ENCODE measurements at places on chromosomes 2 and 18. TPM values are rescaled to one million over a fixed set of nuclear protein-coding genes. Genes with fewer than 3 reads are reported as not detected.

- DNase-seq = no peak
Measured at GRCh38 chr2:18467749-18468360, 92.6 kb downstream of the RDH14 start.

DNA sequence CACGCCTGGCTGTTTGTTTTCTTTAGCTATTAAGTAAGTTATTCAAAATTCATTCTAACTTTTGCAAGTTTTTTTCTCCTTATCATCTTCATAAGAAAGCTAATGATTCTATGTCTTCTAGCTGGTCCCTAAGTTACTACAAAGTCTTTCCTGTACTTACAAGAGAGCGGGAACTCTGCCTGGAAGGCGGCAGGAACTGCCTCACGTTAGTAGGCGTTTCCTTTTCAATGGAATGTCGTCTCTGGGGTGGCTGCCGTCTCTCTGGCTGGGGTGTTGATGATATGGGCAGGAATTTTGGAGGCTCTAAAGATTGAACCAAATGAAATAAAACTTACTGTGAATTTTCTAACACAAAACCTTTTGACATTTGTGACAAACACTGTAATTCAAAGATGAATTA is 55.5 kb downstream of the PRELID3A start:
- DNase-seq = no peak

- no peak for DNase-seq
Measured at GRCh38 chr2:101446869-101447268, 28.0 kb downstream of the RFX8 start.

- no peak for DNase-seq
Measured at GRCh38 chr2:101905746-101906336, 85.9 kb upstream of the IL1R2 start.

GRCh38 chr18:62729487-62730386 is 14.4 kb downstream of the PHLPP1 start:
- DNase-seq = no peak

DNA sequence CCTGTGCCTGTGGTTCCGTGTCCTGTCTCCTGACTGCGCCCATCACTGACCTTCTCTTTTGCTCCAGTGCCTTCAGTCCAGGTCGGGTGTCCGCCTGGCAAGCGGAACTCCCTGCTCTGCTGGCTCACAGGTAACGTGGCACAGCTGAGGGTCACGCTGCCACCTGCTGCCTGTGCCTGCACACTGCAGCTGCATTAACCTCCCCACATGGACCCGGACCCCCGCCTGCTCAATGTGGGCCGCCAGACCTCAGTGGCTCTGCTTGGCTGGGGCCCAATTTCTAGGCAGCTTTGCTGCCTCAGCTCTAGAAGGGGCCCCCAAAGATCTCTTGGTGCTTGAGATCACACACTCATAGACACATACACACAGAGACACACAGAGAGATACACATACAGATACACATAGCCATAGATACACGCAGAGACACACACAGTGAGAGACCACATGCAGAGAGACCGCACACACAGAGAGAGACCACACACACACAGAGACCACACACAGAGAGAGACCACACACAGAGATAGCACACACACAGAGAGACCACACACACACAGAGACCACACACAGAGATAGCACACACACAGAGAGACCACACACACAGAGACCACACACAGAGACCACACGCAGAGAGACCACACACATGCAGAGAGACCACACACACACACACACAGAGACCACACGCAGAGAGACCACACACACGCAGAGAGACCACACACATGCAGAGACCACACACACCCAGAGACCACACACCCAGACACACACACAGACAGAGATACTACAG is 14.9 kb upstream of the CNNM3 start:
- peak; percentile 86 for DNase-seq

DNA sequence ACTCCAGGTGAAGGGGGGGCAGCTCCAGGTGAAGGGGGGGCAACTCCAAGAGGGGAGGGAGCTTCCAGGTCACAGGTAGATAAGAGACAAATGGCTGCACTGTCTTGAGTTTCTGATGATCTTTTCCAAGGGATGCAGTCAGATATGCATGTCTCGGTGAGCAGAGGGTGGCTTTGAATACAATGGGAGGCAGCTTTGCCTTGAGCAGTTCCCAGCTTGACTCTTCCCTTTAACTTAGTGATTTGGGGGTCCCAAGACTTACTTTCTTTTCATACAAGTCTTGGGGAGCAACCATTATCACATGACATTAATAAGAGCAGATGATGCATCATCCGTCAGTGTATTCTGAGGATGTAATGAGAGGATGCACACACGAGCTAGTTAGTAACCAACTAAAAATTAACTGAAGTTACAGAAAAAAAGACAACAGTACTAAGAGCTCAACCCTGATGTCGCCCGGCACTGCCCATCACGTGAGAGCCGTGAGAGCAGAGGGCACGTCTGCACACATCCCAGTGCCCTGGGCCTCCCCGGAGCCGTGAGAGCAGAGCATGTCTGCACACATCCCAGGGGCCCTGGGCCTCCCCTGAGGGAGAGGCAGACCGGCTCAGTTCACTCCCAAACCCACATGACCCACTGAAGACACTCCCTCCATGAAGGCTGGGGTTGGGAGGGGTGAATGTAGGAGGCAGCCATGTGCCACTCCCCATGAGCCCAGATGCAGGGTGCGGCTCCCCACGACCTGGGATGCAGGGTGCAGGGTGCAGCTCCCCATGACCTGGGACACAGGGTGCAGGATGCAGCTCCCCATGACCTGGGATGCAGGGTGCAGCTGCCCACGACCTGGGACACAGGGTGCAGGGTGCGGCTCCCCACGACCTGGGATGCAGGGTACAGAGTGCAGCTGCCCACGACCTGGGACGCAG is 39.4 kb downstream of the PXDN start:
- DNase-seq = no peak

- DNase-seq = no peak
Measured at GRCh38 chr2:108029496-108029895, 43.2 kb downstream of the SLC5A7 start.

GRCh38 chr2:15189216-15189615 is 371.9 kb downstream of the NBAS start:
- DNase-seq = no peak

DNA sequence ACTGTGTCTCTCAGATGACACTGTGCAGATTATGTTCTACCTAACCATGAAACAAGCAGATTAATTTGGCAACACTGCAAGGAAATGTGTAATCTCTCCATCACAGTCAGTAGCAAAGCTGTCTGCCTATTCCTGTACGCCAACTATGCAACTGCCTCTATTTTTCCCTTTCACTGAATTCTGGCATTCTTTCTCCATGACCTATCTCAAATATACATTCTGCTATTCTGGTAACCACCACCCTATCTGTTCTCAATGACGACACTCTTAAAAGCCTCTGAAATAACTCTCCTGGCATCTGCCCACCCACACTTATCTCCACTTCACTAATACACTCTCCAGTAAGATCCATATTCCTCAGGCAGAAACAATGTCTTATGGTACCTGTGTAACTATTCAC is 78.7 kb downstream of the ABCA12 start:
- no peak for DNase-seq

DNA sequence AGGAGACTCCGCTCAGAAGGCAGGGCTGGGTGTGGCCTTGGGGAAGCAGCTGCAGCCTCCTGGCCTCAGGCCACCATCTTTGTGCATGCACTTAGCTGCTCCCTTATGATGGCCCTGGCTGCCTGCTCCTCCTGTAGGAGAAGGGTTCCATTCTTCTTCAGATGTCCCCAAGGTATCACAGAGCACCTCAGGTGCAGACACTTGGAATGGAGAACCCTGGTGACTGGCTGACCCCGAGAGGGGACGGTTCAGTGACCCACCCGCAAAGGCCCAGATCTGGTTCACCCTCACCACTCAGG is 9.6 kb downstream of the GPAT2 start:
- DNase-seq = no peak

GRCh38 chr2:11540148-11540995 is 6.5 kb downstream of the GREB1 start:
- no peak for DNase-seq

- no peak for DNase-seq
Measured at GRCh38 chr2:233081731-233082221, 21.6 kb downstream of the INPP5D start.

DNA sequence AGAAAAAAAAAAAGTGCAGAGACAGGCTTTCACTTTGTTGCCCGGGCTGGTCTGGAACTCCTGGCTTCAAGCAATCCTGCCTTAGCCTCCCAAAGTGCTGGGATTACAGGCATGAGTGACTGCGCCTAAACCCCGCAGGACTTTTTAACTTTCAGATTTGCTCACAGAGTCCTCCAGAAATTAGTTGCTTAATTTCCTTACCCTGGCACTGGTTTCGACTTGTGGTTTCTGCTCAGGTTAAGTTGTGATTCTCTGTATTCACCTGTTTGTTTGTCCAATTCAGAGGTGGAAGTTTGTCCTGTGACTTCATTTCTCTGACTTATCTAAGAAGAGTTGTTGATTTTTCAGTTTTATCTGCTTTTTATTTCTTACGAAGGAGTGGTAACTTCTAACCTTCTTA is 238.1 kb downstream of the TMEM182 start:
- no peak for DNase-seq

GRCh38 chr2:68720665-68721064 is 13.9 kb upstream of the ARHGAP25 start:
- no peak for DNase-seq

DNA sequence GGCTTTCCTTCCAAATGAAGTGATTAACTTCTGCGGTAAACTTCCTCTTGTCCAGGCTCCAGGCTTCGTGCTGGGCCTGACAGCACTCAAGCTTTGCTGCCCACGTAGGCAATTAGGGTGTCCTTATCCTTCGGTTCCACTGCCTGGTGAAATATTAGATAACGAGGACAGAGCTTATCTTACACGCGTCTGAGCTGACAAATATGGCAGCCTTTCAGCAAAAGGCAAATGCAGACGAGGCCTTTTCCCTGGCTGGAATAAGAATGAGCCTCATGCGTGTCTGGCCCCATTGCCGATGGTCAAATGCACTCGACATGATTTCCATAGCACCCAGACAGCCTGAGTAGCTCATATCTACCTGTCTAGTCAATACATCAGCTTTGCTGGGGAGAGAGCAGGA is 141.5 kb downstream of the FAM210A start:
- DNase-seq = no peak

DNA sequence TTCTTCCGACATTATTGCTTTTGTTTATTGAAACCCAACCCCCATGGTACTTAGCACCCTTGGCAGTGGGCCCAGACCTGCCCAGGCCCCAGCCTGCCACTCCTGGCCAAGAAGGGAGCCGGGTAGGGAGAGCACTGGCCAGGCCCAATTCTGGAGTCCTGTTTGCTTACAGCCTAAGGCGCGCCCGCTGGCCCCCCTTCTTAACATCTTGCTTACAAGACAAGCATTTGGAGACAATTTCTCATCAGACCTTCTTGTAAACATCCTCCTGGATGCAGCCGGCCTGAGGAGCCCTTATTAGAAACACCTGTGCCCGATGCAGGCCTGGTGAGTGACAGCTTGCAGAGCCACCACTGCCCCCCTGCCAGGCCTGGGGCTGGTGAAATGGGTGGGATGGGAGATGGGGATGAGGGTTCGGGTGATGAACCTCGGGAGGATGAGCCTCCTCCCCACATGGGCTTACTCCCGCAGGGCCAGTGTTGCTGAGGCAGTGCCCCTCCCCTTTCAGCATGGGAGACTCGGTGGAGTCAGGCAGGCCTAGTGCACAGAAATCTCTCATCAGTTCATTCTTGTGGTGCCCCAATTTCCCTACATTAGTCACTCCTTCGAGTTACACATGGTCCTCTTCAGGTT is 217.5 kb downstream of the CYP26B1 start:
- DNase-seq = peak; percentile 75

DNA sequence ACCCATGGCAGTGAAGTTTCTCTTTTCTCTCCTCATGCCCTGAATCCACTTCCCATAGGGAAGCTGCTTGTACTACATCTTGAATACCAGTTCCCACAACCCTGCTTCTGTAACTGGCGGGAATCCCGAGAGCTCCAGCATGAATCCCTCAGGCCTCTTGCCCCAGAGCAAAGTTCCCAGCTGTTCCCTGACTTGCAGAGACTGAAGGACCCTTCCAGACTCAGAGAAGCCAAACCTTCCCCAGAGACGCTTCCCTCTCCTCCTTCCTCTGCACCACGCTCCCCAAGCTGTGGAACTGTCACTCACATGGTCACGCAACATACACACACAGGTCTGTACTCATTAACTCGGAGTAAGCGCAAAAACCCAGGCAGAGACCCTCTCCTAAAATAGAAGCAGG is 26.4 kb downstream of the TRAPPC12 start:
- DNase-seq = no peak

GRCh38 chr2:201018636-201019035 is 52.8 kb downstream of the HYCC2 start:
- DNase-seq = no peak

DNA sequence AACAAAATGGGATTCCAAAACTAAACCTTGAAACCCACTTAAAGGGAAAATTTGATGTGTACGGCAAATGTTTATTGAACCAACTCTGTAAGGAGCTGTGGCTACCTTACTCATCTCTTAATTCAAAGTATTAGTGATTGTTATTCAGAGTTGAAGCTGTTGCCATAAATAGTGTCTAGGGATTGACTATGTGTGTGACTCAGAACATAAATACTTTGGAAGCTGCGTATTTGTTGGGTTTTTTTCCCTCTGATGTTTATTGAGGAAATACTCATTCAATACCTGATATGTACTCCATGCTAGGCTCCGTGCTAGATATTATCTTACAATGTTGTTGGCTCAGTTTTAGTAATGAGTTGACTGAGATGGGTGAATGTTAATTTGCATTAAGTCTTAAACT is 90.4 kb downstream of the PTRHD1 start:
- no peak for DNase-seq

- no peak for DNase-seq
Measured at GRCh38 chr2:151817929-151818328, 10.3 kb downstream of the ARL5A start.

GRCh38 chr2:108536133-108536780 is 2.0 kb downstream of the LIMS1 start:
- DNase-seq = no peak

DNA sequence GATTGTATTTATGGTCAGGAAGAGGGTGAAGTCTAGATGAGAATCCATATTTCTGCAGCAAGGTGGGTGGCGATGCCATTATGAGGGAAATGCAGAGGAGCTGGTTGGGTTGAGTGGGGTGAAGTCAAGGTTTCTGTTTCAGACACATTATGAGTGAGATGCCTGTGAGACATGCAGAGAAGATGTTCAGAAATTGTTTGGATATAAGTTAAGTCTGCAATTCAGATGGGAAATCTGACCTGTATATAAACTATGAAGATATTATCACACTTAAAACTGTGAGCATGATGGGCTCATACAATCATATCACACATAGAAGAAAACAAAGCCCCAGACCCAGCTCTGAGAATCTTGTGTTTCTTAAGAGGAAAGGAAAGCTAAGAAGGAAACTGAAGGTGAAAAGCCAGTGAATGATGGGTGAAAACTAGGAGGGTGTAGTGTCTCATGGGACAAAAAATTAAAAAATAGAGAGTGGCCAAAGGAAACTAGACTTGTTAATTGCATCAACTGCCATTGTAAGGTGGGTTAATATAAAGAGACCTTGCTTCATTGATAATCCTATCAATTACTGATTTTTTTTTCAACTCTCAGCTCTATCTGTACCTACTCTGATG is 14.2 kb downstream of the GALNT5 start:
- DNase-seq = no peak

Gene DSC3
- 0.38 TPM for total RNA-seq

Gene PROM2
- total RNA-seq = 24.7 TPM

Gene FN1
- total RNA-seq = 152 TPM

Gene TEX44
- total RNA-seq = not detected

Gene CRYGD
- not detected for total RNA-seq

Gene ABCA12
- total RNA-seq = not detected

Gene GPR45
- not detected for total RNA-seq
